ENCODE measurements at places on chromosomes 12 and 14.

DNA sequence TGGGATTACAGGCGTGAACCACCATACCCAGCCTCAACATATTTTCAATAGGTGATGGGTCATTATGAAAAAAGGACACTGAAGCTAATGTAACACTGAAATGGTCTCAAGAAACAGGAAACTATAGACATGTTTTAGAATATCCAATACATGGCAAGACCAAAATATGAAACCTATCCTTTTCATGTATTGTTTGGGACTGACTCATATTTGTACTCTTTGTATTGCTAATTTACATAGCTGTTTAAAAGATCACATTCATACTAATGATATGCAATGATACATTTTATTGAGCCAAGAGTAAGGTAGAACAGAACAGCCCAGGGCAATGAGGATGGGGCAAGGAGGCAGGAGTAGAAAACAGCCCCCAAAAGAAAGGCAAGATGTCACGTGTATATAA, 32.6 kb downstream of the RESF1 start:
- no peak for DNase-seq

DNA sequence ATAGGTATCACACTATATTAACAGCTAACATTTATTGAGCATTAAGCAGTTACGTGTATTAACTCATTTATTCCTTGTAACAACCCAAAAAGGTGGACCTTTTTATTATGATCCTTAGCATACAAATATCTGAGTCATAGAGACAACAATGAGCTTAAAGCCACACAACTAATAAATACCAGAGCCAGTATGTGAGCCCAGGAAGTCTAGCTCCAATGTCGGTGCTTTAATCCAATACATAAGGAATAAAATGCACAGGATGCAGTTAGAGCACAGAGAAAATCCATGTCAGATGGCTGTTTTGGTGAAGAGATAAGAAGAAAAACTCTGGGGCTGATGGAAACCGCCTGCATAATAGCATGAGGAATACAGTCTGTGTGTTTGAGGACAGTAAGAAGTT, 888.6 kb downstream of the TMTC2 start:
- DNase-seq: no peak

- DNase-seq: no peak
Measured at GRCh38 chr14:95195031-95195430, 37.7 kb upstream of the DICER1 start.

GRCh38 chr12:48866052-48866711, 512 bp upstream of the RND1 start:
- no peak for DNase-seq

DNA sequence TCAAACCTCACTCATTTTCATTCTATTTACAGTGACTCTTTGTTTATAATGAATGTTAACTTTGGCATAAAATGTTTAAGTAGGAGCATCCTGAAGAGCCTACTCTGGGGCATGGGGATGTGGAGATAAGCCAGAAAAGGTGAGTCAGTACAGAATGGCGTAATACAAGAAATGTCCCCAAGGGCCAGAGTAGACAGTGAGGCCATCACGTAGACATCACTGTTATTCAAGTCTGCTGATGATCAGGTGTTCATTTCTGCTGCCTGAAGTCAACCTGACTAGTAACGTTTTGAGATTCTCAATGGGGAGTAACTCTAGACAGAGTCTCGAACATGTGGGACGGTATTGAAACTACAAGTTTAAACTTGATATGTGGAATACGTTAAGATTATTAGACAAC, 47.6 kb upstream of the PKP2 start:
- DNase-seq: no peak

DNA sequence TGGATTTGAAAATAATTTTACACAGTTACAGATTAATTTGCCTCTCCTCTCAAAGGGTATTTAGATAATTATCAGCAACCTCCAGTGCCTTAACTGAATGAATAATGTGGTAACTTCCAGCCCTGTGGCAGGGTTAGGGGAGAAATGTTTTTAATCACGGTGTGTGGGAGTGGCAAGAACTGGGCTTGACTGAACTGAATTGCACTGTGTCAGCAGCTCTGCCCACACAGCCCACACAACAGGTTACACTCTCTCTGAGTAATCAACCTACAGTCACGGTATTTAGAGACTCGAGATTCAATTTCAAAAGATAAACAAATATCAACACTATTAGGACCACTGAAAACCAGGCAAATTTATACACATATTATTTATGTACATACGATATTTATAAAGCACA, 198.5 kb downstream of the KCNC2 start:
- no peak for DNase-seq

GRCh38 chr12:15699886-15700285, 89.3 kb downstream of the EPS8 start:
- DNase-seq: peak; percentile 6

DNA sequence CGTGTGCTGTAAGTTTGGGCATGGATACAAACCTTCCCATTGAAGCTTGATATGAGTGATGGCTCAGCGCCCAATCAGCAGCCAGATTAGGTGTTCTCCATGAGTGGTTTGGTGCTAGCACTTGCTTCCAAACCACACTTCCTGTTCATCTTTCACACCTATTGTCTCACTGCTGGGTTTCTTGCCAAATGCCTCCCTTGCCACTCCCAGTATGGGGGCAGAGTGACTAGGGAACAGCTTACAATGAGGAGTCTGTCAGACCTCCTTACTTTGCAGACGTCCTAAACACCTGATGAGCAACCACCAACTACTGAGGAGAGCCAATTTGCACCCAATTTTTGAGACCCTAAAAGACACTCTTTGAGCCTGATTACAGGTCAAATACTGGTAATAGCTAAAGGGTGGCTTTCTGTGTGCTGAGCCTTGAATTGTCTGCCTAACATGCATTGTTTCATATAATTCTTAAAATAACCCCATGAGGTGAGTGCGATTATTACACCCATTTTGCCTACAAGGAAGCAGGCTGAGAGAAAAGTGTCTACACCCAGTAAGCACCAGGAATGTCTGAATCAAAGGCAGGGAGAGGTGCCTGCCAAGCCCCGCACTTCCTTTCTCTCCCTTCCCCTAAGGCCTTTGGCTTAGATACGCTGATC, 48.4 kb upstream of the FOS start:
- peak; percentile 26 for DNase-seq

DNA sequence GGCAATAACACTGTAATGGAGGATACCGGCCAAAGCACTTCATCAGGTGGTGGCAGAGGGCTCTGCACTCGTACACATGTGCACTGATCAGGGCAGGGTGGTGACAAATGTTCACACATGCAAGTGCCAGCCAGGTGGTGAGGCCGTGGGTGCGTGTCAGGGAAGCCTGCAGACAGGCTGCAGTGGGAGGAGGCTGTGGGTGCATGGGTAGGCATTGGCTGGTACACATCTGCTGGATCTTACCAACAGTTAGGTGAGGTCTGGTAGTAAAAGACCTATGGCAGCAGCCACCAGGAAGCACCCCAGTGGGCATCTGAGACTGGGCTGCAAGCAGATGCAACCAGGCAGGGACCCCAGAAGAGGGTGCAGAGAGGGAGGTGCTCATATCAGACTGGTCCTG, 65.3 kb downstream of the PDE6H start:
- no peak for DNase-seq

GRCh38 chr14:105275267-105275946, 25.4 kb downstream of the BRF1 start:
- no peak for DNase-seq

DNA sequence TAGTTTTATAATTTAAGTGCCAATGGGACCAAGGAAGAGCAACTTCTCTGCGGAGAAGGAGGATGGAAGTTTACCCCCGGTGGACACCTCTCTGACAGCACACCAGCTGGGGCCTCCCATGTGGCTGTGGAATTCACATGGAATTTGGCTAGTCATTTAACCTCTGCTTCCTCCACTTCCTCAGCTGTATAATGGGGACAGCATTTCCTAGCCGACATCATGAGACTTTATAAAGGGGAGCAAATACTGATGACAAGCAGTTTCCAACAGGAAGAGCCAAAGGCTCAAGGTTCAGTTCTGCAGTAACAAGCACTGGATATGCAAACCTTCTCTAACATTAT, 7.5 kb downstream of the DUSP6 start:
- no peak for DNase-seq

GRCh38 chr14:97709552-97709951, 912.4 kb downstream of the VRK1 start:
- DNase-seq: no peak

DNA sequence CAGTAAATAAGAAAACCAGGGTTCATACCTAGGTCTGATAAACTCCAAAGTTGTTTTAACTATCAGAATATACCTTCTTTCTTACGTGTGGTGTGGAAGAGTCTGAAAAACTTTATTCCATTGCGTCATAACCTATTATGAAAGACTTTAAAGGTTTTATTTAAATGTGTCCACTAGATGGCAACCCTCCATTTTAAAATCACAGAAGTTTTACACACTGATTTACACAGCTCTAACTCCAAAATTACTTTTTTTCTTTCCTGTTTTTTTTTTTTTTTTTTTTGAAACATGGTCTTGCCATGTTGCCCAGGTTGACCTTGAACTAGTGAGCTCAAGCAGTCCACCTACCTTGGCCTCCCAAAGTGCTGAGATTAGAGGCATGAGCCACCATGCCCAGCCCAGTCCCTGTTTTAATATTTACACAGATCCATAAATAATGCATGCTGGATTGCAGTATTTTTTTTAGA, 17.3 kb upstream of the TMPRSS12 start:
- peak; percentile 80 for DNase-seq

DNA sequence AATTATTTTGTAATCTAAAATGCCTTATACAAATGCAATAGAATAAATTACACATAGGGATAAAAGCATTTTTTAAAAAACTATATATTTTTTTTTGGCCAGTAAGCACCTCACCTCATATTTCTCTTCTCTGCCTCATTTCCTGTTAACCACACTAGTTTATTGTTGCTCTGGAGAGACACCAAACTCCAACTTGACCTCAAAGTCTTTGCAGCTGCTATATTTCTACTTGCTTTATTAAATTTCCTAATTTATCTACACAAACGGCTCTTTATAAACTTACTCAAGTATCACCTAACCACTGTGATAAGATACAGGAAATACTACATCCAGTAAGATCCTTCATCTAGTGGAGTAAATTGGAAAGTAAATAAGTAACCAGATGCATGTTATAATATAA, 622.3 kb downstream of the C12orf50 start:
- no peak for DNase-seq

GRCh38 chr12:86659985-86660384, 403.8 kb upstream of the MGAT4C start:
- no peak for DNase-seq

DNA sequence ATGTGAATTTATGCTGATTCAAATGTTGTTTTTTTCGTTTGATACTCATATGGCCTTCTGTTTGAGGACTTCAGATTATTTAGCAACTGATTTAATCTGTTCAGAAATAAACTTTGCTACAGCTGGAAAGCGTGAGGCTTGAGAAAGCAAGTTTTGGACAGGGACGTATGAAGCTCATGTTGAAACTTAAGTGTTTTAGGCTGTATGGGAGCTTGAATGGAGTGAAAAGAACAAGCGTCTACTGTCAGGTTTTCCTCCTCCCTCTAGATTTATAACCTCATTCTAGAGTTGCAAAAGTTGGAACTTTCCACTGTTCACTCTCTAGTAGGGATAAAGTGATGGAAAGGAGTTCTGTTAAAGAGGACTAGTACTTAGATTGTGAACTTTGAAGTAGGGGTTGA, 1.0 kb downstream of the PRPF39 start:
- DNase-seq: peak; percentile 19

DNA sequence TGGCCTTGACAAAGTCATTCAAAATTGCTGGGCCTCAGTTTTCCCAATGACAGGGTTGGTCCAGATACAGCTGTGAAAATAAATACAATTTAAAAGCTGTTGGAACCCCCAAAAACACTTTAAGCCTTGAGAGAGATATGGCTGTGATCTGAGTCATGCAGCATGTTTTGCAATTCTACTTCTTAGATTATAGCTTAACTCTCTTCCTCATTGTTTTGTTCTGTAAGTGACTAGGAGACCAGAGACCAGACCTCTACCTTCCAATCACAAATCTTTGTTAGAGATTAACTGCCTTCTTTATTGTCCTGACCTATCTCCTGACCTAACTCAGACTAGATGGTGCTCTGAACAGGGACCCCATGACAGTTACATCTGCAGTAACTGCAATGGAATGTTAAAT, 198.1 kb downstream of the STXBP6 start:
- peak; percentile 36 for DNase-seq

DNA sequence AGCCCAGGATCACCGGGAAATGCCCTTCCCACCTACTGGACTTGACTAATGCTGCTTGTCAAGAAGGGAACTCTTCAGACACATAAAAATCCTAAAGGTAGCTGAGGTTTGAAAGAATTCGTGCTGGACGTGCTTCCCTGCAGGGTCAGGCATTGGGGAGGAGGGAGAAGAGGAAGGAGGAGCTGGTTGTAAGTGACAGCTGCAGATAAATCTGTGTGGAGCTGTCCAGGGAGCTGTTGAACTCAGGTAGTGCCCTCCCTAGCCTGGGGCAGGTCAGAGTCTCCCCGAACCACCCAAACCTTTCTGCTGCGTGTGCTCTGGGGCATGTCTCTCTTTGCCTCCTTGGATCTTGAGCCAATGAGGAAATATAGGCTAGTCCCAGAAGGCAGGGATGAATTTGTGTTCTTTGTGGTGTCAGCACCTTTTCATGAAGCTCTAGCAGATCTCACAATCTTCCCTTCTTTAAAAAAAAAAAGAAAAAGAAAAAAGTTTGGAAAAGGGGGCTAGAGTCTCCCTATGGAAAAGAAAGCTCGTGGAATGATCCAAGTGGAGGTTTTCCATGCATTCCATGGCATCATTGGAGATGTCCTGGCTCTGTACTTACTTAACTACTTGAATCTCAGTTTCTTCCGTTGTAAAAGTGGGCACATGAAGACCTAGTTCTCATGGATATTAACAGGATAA, 23.6 kb upstream of the FOS start:
- DNase-seq: no peak

DNA sequence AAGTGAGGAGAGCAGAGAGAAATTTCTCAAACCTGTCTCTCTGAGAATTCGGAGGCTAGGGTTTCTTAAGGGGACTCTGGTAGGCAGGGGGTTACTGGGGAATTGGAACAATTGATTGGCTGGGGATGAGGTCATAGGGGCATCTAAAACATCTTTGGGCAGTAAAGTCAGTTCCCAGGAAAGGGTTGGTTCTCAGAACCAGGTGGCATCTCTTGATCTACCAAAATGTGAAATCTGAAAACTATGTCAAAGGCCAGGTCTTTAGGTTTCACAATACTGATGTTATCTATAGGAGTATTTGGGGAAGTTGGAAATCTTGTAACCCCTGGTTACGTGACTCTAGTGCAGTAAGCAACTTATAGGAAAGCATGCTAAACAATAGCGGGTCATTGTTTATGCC, 6.9 kb downstream of the C12orf75 start:
- peak; percentile 23 for DNase-seq

- no peak for DNase-seq
Measured at GRCh38 chr12:69524755-69525469, 54.7 kb downstream of the FRS2 start.

- peak; percentile 51 for DNase-seq
Measured at GRCh38 chr12:6038160-6038559, 86.3 kb downstream of the VWF start.

GRCh38 chr12:120150919-120151525, 34.5 kb upstream of the RAB35 start:
- DNase-seq: no peak

DNA sequence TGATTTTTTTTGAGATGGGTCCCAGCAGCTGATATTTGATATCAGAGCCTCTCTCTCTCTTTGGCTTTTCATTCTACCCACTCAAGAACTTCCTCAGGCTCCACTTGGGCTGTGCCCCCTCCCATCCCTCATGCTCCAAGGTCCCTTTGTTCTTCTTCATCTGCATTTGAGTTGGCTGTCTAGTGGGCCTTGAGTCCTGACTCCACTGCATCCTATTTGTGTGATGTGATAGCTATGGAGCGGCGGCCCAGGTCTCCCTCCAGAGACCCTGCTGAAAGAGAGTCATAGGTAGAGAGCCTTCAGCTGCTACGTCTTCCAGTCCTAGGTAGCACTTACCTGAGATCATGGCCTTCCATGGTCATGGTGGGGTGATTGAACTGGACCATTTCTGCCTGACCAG, 123.1 kb upstream of the VRK1 start:
- DNase-seq: no peak

Measured in Kasumi-1 (cell line).